ENCODE measurements at places on chromosomes 12 and 14.

- DNase-seq: no peak
These were observed 1145.1 kb downstream of the FLRT2 start for GRCh38 chr14:86675059-86675458.

DNA sequence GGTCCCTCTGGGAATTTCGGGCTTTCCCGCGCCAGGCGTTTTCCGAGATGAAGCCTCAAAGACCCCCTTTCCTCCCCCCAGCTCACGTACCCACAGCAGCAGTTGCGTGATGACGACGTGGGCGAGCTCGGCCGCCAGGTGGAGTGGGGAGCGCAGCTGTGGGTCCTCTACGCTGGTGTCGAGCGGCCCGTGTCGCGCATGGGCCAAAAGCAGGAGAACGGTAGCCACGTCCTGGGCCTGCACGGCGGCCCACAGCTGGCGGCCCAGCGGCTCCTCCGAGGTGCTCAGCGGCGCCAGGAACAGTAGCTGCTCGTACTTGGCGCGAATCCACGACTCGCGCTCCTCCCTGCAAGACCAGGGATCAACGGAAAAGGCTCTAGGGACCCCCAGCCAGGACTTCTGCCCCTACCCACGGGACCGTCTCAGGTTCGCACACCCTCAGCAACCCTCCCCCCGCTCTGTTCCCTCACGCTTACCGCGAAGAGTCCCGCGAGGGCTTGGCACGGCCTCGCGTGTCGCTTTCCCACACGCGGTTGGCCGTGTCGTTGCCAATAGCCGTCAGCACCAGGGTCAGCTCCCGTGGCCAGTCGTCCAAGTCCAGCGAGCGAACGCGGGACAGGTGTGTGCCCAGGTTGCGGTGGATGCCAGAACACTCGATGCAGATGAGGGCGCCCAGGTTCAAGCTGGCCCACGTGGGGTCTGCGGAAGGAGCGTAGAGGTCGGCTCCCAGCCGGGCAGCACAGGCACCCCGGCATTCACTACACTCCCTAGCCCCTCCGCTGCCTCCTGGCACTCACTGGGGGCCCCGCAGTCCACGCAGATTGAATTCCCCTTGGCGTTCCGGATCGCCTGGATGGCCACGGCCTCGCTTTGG, 11.4 kb downstream of the AGAP2 start:
- no peak for DNase-seq

GRCh38 chr14:83120187-83120586, 1586.5 kb upstream of the SEL1L start:
- no peak for DNase-seq

GRCh38 chr14:21860172-21860571, 186.6 kb upstream of the OR4E1 start:
- no peak for DNase-seq

DNA sequence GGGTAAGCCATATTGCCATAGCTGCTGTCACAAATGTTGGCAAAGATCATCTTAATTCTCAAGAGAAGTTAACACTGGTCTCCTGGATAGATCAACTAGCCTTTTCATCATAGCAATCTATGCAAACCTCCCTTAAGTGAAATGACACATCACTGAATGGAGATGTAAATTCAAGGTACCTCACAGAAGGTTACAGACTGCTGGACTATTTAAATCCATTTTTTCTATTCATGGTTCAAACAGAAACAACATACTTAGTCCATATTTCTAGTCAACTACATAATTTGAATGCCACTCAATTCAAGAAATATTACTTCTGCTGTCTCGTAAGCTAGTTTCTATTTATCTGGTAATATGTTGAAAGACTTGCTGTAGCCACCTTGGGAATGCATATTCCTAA, 748.3 kb downstream of the C12orf50 start:
- no peak for DNase-seq

- no peak for DNase-seq
These were observed 91.8 kb downstream of the DDX51 start for GRCh38 chr12:132052196-132052932.

GRCh38 chr12:28961948-28962384, 187.1 kb upstream of the FAR2 start:
- no peak for DNase-seq

DNA sequence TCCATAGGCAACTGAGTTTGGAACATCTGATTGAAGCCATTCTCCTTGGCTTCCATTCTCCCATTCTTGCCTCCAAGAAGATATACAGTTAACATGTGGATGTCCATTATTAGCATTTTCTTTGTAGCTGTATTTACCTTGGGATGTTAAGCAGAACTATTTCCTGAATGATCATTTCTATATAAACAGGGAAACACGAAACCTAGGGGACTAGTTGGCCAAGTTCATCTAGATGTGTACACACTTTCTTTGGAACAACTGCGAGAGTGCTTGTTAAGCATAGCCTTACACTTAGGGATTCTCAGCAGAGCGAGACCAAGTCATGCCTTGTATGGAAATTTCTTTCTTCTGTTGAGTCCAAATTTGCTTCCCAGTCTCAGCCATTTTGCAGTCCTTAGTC, 42.1 kb downstream of the DRAM1 start:
- DNase-seq: no peak

DNA sequence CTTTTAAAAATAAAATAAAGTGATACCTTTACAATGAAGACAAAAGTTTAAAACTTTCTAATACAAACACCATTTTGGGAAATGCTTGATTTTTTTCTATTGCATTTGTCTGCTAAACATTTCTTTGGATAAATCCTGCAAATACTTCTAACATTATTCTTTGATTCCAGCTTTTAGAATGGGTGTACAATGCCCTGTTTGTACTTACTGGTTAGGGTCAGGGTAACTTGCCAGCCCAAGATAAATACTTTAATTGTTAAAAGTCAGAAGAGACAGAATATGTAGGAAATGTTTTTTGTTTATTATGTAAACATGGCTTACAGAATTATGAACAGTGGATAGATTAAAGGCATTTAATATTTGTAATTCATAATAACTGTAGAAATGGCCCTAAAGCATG, 60.5 kb downstream of the WASHC4 start:
- DNase-seq: no peak

DNA sequence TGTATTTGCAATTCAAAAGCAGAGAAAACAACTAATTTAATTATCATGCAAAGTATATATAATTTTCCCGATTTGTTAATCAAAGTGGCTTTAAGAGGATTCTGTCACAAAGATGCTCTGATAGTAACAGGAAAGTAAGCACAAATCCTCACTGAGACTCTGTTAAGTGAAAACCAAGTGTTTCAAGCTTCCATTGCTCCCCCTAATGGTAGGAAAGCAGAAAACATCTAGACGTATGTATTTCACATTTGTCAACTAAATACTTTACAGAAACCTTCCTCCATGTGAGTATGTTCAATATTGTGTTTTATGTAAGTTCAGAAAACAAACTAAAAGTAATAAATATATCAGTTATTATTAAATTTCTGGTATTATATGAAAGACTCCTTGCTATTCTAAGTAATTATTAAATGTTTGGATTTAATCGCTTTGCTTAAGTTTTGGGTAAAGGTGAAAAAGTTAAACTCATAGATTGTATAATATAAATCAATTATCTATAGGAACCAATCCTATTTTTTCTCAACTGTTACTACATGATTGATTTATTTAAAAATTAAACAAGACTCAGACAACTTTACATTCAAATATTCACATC, 1.5 kb upstream of the NTS start:
- peak; percentile 90 for DNase-seq

DNA sequence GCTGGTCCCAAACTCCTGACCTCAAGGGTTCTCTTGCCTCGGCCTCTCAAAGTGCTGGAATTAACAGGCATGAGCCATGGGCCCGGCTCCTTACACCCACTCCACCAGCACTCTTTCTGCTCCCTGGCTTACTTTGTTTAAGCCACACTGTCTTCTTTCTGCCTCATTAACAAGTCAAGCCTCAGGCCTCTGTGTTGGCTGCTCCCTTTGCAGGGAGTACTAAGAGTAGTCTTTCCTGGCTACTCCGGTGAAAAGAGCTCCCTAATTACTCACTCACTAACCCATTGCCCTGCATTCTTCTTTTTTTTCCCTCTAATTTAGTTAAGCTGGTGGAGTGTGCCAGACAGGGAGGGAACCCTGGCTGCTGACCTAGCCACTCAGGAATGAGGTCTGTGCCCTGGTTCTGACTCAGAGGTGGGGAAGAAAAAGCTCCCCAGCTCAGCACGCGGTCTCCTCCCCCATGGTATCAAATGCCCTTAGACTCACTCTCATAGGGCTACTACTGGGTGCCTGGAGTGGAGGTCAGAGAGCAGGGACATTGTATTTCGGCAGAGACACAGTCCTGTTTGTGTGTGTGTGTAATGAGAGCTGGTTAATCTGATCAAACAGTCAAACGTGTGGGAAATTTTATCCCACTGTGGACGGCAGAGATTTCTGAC, 19.8 kb downstream of the GALNT6 start:
- peak; percentile 54 for DNase-seq

- DNase-seq: no peak
These were observed 146.8 kb upstream of the LRIG3 start for GRCh38 chr12:59067083-59067482.

GRCh38 chr12:106248312-106248845, 559 bp upstream of the CKAP4 start:
- DNase-seq: peak; percentile 29

- no peak for DNase-seq
These were observed 172.3 kb downstream of the DUSP6 start for GRCh38 chr12:89179983-89180382.

DNA sequence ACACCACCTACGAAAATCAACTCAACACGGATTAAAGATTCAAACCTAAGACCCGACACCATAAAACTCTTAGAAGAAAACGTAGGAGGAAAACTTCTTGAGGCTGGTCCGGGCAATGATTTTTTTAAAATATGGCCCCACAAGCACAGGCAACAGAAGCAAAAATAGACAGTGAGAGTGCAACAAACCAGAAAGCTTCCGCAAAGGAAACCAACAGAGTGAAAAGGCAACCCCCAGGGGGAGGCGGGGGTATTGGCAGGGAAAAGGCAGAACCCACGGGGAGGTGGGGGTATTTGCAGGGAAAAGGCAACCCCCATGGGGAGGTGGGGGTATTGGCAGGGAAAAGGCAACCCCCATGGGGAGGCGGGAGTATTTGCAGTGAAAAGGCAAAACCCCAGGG, 20.5 kb upstream of the FBRSL1 start:
- DNase-seq: no peak

GRCh38 chr12:29164477-29165393, 15.7 kb downstream of the FAR2 start:
- DNase-seq: no peak

DNA sequence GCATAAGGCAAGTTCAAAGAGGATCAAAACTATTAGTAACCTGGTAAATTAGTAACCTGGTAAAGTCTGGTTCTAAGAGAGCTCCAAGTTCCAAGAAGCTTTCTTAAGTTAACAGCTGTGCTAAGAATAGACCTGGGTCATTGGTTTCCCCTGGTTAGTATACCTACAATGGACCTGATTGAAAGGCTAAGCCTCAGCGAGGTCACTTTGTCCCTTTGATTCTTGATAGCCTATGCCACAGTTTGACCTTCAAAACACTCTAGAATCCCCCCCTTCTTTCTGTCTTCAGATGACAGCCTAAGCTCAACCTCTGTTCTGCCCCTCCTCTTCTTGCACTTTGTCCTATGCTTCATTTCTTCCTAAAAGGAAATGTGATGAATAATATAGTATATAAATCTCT, 53.0 kb downstream of the LLPH start:
- no peak for DNase-seq

DNA sequence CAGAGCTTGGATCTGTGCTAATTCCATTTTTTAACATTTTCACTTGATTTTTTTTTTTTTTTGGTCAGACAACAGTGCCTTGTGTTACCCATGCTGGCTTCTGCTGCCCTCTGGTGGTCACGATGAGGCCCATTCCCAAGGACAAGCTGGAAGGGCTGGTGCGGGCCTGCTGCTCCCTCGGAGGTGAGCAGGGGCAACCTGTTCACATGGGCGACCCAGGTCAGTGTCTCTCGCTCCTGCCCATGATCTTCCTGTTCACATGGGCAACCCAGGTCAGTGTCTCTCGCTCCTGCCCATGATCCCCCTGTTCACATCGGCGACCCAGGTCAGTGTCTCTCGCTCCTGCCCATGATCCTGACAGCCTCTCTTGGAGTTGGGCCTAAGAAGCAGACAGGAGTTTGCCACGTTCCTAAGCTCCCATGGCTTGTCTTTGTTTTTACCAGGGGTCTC, 59.4 kb downstream of the DGLUCY start:
- peak; percentile 90 for DNase-seq

DNA sequence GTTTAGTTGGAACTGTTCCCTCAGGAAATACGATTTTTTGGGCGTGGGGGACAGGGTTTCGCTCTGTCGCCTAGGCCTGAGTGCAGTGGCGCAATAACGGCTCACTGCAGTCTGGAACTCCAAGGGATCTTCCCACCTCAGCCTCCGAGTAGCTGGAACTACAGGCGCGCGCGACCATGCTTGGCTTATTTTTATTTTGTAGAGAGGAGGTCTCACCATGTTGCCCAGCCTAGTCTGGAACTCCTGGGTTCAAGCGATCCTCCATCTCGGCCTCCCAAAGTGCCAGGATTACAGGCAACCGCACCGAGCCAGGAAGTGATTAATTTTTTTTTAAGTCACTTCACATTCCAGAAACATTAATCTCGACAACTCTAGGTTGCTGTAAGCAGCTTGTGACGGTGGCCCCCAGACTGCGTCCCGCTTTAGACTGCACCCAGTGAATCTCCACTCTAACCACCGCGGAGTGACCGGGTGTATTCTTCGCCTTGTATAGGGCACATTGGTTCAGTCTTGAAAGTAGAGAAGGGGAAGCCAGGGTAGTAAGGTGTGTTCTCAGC, 830 bp upstream of the MIS18BP1 start:
- DNase-seq: no peak

DNA sequence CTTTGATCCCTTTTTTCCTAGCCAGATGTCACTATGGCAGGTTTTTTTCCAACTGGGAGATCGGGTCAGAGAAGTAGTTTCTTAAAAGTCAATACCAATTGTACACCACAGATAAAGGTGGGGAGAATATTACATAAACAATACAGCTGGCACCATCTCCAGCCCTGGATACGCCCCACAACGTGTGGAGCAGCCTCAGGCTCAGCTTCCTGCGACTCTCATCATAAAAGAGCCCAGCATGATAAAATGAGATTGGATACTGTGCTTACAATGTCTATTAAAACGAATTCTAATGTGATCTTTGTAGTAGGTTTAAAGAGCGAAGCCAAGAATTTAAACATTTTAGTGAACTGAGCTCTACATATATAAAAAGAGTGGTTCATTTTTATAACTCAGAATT, 21.5 kb downstream of the EFCAB11 start:
- DNase-seq: no peak

DNA sequence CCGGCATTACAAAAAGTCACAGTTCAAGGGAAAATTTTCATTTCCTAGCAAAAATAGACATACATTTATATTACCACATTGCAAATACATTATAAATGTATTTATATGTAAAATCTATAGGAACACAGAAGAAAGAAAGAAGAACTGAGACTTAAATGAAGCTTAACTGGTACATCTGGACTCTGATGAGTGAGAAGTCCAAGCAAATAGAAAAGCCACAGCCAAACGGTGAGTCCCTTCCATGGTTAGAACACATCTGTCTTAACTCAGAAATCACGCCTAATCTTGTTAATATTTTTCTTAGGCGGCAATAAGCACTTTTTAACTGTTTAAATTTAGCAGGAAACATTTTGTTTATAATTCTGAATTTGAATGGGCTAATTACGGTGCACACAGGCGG, 9.4 kb upstream of the KLRB1 start:
- no peak for DNase-seq

Measured in NCI-H446 (cell line).